ENCODE measurements at places on chromosomes 12 and 14.

GRCh38 chr14:66508547-66508845, 549 bp downstream of the GPHN start:
- DNase-seq: no peak

DNA sequence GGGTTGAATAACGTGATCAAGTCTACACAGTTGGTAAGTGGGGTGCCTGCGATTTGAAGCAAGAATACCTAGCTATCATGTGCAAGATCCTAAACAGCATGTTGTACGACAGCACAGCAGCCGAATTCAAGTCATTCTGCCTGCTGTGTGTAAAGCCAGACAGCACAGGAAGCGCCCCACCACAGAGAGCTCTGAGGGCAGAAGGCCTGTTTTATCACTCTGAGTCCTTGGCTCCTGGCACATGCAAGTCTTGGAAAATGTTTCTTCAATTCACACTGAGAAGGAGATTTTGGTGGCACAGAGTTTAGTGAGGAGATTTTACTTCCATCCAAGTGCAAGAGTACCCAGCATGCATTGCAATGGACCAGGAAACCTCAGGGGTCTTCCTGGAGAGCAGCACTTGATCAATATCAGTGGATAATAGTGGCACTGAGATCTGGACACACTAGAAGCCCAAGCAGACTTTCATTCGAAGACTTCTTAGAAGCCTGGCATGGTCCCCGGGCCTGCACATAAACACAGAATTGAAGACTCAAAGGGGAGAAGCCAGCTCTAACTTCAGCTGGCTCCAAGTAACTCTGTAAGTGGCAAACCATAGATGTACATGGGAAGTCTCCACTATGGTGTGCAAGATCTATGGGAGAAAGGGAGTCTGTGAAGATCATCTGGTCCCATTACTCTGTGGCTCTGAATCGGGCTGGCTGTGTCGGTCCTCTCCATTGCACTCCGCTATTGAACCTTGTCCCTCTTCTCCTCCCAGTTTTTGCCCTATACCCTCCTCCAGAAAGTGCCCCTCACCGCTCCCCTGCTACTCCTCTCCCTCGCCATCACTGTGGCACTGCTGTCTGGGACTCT, 1.5 kb upstream of the KRT1 start:
- DNase-seq: no peak

- no peak for DNase-seq
These were observed 25.0 kb downstream of the ELK3 start for GRCh38 chr12:96218989-96219678.

DNA sequence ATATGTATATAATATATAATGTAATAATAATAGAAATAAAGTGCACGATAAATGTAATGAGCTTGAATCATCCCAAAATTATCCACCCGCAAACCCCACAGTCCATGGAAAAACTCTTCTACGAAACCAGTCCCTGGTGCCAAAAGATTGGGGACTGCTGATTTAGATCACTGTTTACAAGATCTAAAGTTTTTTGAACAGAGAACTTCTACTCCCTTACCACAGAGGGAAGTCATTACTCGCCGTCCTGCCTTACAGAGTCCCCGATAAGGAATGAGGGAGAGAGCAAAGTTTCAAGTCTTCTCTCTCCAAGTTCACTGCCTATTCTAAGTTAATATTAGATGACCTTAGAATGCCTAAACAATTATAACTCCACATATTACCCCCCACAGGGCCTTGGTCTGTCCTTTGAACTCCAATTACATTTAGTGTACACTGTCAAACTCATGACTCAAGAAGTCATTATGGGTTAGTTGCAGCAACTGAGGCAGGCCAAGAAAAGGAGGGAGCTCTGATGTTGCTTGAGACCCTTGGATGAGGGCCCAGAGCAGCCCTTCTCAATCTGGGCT, 21.8 kb upstream of the DHRS4 start:
- no peak for DNase-seq

DNA sequence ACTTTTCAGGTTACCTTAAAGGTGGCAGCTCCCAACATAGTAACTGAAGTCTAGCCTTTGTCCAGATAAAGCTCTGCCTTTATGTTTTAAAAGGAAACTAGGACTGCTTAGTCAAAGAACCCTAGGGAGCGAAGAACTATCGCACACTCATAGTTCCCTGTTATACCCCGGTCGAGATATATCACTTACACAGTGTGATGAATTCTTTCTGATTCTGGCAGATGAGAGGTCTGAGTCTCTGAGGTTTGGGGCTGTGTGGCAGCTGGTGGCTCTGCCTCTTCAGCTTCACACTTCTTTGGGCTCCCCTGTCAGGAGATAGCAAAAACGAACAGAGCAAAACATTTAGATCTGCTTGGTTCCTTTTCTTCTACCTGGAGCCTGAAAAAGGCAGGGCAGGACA, 17.0 kb downstream of the ACIN1 start:
- DNase-seq: no peak

DNA sequence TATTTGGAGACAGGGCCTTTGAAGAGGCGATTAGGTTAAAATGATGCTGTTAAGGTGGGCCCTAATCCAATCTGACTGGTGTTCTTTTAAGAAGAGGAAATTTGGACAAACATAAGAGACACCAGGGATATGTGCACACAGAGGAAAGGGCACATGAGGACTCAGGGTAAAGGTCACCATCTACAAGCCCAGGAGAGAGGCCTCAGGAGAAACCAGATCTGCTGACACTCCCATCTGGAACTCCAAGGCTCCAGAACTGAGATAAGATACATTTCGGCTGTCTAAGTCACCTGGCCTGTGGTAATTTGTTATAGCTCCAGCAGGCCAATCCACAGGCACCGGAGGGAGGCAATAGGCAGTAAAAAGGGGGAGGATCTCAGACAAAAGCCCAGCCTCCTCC, 48.6 kb downstream of the KICS2 start:
- no peak for DNase-seq

DNA sequence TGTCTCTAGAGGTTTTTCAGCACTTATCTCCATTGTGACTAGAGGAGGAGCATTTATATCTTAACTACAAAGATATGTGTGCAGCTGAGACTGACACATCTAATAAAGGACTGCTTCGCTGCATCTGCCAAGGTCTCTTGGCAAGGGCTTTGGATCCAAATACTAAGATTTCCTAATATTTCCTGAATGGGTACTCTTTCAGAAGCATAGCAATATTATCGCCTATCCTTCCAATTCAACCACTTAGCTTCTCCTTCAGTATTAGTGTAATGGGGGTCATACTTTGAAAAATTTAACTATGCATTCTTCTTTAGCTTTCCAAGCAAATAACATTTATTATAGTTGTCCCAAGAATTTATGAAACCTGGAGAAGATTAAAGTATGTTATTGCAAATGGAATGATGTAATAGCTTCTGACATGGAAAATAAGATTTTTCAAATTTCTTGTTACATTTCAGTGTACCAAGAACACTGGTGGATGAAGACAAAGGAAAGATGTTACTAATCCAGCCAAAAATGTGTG, 243.0 kb upstream of the PDE3A start:
- no peak for DNase-seq

DNA sequence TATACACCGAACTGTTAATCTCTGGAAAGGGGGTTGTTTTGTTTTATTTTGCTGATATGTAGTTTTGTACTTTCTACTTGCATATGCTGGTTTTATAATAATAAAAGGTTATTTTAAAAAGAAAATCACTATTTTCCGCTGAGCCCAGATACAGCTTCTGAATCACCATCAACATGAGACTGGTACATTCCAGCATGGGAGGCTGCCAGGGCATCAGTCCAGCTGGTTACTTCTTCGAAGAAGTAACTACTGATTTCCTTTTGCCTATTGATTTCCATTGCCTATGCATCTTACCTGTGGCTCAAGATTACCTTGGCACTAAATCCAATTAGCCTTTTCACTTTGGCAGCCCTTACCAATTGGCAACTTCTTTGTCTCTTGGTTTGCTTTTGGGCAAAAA, 11.7 kb upstream of the OSBPL8 start:
- DNase-seq: no peak

- DNase-seq: no peak
These were observed 4.9 kb upstream of the VASH1 start for GRCh38 chr14:76756371-76756750.

DNA sequence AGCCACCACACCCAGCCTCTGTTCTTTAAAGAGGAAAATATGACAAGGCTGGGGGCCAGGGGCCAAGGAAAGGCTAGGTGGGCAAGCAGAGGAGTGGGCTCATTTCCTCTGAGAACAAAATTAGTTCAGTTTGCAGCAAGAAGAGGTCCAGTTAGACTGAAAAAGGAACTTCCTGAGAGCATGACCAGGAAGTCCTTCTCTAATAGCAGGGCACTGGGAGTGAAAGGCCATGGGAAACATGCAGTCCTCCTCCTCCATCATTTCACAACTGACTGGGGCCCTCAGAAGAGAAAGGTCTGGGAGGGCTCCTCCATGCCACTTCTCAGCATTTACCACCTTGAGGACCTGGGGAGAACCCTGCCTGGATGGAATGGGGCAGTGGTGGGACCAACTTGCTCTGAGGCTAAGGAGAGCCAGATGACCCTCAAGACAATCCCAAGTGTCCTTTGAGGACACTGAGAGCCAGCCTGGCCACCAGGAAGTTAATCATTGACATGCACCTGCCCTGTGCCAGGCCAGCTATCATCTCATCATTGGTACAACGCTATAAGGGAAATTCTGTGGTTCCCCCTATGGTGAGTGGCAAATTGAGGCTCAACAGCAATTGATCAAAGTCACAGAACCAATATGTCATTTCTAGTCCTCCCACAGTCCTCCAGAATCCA, 2.0 kb downstream of the AQP2 start:
- DNase-seq: no peak

DNA sequence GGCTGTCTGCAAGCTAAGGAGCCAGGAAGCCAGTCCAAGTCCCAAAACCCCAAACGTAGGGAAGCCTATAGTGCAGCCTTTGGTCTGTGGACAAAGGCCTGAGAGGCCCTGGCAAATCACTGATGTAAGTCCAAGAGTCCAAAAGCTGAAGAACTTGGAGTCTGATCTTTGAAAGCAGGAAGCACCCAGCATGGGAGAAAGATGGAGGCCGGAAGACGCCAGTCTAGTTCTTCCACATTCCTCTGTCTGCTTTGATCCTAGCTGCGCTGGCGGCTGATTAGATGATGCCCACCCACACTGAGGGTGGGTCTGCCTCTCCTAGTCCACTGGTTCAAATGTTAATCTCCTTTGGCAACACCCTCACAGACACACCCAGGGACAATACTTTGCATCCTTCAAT, 58.5 kb downstream of the CAPS2 start:
- no peak for DNase-seq

DNA sequence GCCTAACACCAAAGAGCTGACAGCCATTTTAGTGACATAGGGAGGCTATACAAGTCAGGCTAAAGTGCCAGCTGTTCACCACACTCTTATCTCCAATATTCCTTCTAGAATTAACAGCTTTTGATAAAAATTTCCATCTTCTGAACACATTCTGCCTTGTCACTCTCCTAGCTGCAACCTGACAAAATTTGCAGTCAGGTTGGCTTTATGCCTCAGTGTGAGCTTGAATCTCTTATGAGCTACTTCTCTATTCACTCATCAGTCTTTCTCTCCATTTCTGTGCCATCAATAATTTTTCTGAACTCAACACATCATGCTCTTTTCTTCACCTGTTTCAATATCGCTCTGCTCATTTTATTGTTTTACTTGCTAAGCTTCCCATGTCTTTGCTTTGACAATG, 50.2 kb downstream of the TMTC1 start:
- DNase-seq: no peak

GRCh38 chr14:89674936-89675335, 257.9 kb upstream of the FOXN3 start:
- DNase-seq: no peak

DNA sequence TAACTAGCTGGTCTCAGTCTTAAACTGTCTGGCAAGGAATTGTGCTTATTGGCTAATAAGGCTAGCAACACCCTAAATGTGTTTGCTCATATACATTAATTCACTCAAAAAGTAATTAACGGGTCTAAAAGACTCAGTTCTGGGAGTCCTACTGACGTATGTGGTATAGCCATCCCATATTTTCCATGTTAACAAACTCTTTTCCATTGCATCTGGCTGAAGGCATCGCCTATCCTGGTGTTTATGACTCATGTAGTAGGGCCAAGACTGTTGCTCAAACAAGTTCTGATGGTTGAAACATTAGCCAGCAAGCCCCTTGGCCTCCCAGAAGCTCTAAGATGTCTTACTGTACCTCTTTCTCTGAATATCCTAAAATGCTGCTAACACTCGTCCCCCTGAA, 98.5 kb downstream of the PHLDA1 start:
- no peak for DNase-seq

DNA sequence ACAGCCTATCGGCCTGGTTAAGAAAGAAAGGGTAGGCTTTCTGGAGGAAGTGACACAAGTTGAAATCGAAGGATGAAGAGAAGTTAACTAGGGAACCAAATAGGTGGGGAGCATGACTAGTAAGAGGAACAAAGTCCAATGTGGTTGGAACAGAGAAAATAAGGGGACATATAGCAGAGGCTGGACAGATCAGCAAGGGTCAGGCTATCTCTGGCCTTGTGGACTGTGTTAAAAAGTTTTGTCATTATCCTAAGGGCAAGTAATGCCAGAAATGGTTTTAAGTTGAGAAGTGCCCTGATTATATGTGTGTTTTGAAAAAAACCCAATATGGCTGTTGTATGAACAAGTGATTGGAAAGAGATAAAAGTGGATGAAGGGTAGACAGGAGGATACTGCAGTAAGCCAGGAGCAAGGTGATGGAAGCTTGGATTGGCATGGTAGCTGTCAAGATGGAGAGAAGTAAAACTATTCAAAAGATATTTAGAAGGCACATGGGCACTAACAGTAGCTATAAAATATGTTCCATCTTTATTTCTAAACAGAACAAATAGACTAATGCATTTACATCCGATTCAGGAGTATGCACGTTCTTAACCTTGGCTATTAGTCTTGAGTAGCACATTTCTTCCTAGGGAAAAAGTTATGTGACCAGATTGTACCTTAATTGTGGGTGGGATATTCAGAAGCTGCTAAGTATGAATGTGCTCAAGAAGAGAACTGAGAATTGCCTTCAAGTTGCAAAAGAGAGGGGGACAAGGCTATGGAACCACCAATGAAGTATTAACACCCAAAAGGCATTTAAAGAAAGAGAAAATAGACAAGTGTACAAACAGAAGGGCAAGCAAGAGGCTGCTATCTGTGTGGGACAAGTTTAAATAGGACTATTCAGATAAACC, 46.8 kb upstream of the OR5AU1 start:
- DNase-seq: no peak

DNA sequence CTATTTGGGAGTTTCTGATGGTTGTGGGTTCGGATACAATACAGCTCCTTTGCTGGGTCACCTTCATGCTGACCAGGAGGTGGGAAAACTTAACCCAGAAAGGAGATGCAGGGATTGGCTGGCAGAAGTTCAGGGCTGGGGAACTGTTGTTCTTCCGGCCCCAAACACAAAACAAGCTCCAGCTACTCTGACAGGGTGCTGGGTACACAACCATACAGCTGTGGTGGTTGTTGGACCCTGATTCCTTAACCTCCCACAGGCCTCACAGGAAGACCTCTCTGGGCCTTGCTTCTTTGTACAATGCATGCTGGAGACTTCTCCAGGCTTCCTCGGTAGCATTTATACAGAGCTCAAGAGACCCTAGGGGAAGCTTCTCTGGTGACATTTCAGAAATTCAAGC, 47.6 kb downstream of the CPM start:
- DNase-seq: no peak
